Activated CD8-positive, alpha-beta memory T cell treated with anti-CD3 and anti-CD28 coated beads, Interleukin-2, amount 10 ng/mL, durations not matched to agents 7 days and 5 days (primary cell): ENCODE measurements at places on chromosomes 12 and 14.

DNA sequence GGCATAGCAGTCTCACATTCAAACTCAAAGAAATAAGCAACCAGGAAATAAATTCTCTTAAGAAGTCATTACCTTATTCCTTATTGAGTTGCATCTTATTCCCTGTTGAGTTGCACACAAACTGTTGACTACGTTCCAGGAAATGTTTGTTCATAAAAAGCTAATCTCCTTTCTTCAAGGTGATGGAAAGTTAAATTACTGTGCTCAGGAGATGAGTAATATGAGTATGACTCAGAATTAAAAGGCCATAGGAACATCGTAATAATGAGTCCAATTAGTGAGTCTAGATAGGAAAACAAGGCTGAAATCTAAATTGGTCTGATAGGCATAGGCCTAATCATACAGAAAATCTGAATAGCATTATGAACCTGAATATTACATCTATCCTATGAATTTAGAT, 203.1 kb downstream of the SLC2A13 start:
- DNase-seq = no peak

DNA sequence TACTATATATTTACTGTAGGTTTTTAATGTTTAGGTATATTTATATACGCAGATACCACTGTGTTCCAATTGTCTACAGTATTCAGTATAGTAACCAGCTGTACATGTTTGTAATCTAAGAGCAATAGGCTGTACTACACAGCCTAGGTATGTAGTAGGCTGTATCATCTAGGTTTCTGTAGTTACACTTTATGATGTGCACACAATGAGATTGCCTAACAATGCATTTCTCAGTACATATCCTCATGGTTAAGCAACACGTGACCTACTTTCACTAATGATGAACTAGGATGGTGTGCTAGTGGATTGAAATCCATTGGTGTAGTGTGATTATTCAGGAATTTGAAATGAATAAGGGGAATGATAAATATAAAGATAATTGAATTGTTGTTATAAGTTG, 77.7 kb downstream of the ETNK1 start:
- no peak for DNase-seq

DNA sequence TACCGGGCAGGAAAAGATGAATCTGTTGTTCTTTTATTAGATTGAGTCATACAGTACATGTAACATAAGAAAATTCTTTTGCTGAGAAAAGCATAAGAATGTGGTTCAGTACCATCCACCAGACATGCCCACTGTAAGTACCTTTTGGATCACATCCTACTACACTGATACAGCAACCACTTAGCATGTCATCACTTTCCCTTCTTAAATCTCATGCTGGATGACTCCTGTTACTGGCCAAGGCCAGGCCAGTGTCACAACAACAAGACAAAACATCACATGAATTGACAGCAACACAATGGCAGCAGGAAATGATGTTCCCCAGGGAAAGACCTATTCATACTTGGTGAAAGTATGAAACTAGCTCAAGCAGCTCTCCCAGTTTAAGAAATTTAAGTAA, 46.4 kb downstream of the STXBP6 start:
- no peak for DNase-seq

GRCh38 chr14:103688906-103689902, 26.0 kb downstream of the XRCC3 start:
- DNase-seq = no peak

DNA sequence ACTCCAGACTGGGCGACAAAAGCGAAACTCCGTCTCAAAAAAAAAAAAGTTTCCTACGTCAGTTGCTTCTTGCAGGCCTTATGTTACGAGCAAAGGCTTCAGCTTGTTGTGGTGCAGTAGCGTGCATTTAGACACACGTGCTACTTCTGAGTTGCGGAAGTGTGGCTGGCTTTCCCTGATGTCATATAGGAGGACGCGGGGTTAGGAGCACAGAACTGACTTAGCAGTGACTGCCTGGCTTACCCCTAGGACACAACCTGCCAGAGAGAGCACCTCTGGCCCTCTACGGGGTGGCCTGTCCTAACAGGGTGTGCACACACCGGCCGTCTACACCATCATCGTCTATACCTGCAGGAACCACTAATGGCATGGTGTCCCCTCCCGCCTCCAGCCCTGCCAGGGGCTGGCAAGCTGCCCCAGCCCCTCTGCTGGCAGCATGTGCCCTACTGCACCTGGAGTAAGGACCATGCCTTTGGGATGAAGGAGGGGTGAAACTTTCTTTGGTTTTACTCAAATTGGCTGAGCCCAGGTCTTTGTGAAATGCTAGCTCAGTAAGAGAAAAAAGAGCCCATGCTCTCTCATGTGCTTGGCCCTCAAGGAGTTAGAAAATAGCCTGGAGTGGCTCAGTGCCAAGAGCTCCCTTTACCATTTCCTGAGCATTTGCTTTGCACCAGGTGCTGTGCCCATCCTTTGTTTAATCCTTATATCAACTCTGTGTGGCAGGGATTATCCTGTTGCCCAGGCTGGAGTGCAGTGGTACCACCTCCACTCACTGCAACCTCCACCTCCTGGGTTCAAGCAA, 1.7 kb upstream of the GPR68 start:
- peak; percentile 94 for DNase-seq

DNA sequence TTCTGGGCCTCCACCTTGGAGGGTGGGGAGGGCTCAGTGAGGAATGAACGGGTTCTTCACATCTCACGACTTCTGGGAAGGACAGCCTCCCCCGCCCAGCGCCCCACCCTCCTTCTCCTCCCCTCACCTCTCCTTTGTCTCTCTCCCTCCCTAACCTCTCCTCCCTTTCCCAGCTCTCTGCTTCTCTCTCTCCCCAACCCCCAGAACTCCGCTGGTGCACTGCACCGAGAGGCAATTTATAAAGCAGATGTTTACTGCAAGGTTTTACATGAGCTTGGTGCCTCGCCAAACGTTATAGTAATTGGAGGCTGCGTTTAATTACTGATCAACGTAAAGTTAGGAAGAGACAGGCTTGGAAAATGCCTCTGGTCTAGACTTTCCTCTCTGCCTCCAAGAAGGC, 42.9 kb upstream of the FAM222A start:
- DNase-seq = no peak

DNA sequence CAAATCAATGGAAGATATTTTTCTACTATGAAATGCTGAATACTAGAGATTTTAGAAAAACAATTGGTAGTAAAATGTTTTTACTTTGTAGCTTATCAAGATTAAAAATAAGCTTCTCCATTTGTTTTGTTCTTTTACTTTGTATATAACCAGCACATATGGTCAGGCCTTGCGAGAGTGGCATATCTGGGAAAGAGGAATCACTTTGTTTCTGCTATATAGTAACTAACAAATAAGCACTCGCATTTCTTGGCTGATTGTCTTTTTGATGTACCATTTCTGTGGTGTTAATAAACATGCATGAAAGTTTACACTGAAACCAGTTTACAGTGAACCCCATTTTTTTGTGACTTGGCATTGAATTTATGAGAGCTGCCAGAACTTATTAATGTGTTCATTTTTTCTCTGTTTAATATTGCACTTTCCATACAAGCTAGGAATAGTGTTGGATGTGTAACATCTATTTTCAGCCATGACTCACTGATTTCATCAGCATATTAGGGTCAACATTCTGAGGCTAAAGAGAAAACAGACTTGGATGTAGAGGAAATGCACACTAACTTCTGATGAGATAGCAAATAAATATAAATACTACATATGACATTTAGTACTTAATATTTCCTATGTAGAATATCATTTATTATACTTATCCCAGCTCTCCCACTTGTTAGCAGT, 635.5 kb downstream of the KCNH5 start:
- DNase-seq = no peak

- no peak for DNase-seq
Measured at GRCh38 chr14:70709726-70710382, 68.1 kb downstream of the TTC9 start.

DNA sequence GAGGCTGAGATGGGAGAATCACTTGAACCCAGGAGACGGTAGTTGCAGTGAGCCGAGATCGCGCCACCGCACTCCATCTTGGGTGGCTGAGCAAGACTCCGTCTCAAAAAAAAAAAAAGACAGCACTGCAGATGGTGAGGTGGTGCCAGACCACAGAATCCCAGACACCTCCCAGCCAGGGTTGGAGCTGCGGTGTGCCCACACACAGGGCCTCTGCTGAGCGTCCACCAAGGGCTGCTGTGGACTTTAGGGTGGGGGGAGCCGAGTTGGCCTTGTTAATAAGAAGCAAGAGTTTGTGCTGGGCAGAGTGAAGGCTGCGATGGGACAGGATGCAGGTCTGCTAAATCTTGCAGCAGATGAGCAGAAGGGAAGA, 14.2 kb downstream of the KMT5A start:
- no peak for DNase-seq

GRCh38 chr12:42904683-42905418, 315.3 kb upstream of the PRICKLE1 start:
- DNase-seq = no peak

- DNase-seq = no peak
Measured at GRCh38 chr12:80068173-80068572, 31.2 kb upstream of the OTOGL start.

DNA sequence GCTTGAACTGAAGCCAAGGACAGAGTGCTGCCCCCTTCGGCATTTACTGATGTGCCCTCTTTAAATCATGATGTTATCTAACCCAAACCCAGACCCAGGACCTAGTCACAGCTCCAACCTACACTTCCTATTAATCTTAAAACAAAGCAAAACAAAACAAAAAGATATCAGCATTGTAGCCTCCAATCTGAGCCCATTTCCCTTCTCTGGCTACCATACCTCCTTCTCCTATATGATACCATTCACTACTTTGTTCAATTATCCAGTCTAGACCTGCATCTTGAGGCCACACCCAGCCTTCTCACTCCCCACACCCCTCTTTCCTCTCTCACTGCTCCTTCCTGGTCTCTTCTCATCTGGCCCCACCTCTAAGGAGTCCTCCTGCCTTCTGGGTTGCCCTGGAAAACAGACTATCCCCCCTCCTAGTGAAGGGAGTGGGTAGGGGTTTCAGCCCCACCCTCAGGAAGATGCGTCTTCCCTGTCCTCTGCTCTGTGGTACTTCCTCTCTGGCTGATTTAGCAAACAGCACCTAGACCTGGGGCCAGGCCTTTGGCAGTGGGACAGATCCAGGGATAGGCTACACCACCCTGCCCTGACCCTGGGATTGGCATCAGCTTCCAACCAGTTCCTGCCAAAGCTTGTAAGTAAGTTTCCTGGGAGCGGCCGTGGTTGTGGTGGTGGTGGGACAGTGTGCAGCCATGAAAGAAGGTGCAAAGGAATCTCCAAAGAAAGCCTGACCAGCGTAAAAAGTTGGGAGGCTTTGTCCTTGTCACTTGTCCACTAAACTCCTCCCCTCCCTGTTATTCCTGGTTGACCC, 3.3 kb downstream of the LTB4R start:
- DNase-seq = no peak

GRCh38 chr12:92654929-92655328, 47.9 kb upstream of the PLEKHG7 start:
- DNase-seq = no peak

- DNase-seq = no peak
Measured at GRCh38 chr12:15966426-15966825, 55.3 kb downstream of the DERA start.

GRCh38 chr12:52215587-52216031, 17.4 kb upstream of the KRT7 start:
- DNase-seq = no peak

DNA sequence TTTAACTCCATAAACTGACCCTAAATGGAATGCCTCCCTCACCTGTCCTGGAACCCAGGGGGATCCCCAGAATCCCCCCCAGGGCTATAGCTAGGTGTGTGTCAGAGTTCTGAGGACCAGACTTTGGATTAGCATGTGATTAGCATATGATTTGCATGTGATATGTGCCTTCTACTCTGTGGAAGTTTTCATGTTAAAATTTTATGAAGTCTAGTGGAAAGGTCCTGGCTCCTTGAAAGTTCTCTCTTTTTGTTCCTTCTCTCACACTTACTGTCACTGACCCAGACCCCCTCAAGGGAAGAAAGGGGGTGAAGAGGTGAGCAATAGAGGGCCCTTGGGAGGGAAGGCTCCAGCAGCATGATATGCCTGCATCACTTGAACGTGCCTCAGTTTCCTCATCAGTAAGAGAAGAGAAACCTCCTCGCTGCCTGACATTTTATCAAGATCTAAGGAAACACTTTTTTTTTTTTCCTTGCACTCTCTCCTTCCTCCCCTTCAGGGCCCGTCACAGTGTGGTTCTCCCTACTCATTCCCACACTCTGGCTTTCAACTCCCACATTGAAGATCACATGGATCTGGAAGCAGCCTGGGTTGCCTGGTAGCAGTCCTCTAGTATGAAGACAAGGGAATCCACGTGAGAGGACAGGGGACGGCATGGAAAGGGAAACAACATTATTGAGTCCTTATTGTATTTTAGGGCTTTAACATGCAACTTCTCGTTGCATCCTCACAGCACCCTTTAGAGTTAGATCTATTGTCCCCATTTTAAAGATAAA, 3.3 kb upstream of the C1QL4 start:
- no peak for DNase-seq

GRCh38 chr14:101859538-101859902, 98.0 kb downstream of the PPP2R5C start:
- DNase-seq = no peak

DNA sequence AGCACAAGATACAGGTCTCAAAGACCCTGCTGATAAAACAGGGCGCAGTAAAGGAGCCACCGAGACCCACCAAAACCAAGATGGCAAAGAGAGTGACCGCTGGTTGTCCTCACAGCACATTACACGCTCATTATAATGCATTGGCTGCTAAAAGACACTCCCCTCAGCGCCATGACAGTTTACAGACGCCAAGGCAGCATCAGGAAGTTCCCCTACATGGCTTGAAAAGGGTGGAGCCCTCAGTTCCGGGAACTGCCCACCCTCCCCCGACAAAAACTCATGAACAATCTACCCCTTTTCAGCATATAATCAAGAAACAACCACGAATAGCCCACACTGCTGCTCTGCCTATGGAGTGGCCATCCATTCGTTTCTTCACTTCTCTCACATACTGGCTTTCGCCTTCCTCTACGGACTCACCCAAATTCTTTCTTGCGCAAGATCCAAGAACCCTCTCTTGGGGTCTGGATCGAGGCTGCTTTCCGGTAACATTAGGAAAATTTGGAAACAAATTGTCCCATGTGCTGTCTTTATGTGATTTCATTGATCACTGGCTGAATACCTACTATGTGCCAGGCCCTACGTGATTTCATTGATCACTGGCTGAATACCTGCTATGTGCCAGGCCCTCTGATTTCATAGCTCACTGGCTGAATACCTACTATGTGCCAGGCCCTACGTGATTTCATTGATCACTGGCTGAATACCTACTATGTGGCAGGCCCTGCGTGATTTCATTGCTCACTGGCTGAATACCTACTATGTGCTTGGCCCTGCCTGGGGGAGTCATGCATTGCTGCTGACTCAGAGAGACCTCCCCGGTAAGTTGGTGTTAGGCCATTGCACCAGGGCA, 126.4 kb downstream of the PIWIL1 start:
- DNase-seq = no peak

- DNase-seq = no peak
Measured at GRCh38 chr14:89498878-89499277, 81.8 kb upstream of the FOXN3 start.
